RWPE1 (cell line): ENCODE measurements at places on chromosomes 12 and 14.

DNA sequence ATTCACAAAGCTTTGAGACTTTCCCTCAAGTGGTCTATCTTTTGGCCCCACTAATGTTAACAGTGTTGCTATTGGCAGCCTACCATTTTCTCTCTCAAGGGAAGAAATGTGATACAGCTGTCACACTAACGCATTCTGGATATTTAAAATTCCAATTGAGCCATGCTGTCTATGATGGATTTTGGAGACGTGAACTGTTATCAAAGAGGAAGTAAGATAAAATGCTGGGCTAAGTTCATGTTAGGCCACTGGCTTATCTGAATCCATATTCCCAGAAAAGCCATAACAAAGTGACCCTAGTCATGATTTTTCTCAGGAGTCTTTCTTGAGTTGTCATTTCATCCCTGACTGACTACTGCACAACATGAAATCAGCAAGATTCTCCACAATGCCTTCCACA is 200.2 kb downstream of the PHLDA1 start:
- no peak for DNase-seq

- no peak for DNase-seq
Observed at GRCh38 chr14:105325303-105325702, 10.8 kb downstream of the PACS2 start.

- DNase-seq: no peak
Observed at GRCh38 chr14:94769391-94770250, at the start of gene GSC. GSC (minus strand) TSS chr14:94770113; CDS start chr14:94770015, 98 bp downstream.

DNA sequence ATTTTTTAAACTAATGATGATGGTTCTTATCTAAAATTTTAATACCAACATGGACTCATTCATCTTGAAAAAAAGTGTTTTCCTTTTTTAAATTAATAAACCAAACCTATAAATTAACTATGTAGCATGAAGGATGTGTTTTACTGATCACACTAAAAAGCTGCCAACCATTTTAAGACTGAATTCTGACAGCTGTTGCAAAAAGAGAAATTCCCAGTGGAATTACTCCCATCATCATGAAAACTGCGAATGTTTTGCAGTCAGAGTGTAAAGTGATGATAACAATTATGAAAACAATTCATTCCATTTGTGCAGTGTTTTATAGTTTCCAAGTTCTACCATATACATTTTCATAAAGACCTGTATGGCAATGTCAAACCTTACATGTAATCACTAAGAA is 232.8 kb downstream of the SLC2A13 start:
- no peak for DNase-seq

- DNase-seq: no peak
Observed at GRCh38 chr12:25744313-25744712, 191.2 kb upstream of the LMNTD1 start.

GRCh38 chr12:104748790-104749189 is 209.3 kb downstream of the SLC41A2 start:
- DNase-seq: no peak

- no peak for DNase-seq
Observed at GRCh38 chr12:14959126-14959440, 2.3 kb downstream of the ARHGDIB start.

DNA sequence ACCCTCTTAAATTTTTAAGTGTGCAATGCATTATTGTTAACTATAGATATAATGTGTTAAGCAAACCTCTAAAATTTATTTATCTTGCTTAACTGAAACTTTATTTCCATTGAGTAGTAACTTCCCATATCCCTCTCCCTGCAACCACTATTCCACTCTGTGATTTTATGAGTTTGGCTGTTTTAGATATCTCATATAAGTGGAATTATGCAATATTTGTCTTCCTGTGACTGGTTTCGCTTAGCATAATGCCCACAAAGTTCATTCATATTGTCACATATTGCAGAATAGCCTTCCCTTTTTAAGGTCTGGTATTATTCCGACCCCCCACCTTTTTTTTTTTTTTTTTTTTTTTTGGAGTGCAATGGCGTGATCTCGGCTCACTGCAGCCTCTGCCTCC is 247.6 kb downstream of the EMP1 start:
- DNase-seq: no peak

GRCh38 chr14:56334458-56334857 is 216.2 kb downstream of the PELI2 start:
- DNase-seq: no peak

DNA sequence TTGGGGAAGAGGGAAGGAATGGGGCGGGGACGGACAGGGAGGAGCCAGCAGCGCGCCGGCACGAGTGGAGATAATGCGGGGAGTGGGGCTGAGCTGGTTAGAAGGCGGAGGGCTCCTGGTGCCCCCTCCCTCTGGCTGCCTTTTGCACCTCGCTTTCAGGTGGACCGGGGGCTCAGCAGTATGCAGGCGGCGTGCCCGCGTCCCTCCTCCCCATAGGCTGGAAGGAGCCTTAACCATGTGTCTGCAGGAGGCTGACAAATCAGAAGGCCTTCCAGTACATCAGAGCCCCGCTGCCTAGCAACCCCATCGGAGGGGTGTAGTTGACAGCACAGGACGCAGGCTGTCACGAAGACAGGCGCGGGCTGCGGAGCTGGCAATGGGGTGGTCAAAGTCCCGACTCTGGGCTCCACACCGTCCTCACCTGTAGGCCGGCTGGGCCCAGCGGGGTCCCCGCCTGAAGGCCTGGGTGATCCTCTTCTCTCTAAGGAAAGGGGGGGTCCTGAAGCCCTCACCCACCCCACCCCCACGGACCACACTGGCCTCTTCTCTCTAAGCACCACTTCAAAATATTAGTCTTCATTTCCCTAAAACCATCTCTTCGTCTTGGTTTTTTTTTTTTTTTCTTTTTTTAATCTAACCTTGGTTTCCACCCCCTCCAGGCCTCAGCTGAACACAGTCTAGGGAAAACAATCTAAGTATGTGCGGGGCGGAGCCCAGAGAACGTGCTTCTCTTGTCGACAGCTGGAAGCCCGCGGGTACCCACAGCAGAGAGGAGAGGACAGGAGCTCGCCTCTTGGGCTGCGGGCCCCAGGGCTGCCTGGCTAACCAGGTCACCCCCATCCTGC is 44.5 kb downstream of the KDM2B start:
- DNase-seq: no peak

DNA sequence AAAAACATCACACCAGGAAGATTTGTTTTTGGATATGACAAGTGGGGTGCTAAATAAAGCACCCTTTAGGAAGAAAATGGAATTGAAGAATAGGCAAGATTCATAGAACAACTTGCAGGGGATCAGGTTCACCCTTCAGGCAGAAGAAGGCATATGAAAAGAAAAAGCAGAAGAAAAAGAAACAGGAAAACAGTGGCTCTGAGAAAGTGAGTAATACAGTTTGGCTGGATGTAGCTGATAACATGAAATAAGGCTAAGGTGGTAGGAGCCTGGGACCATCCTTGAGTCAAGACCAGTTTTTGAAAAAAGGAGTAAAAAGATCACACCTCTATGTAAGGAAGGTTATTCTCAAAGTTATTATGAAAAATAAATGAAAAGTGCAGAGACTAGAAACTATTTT is 42.4 kb downstream of the TRIP11 start:
- DNase-seq: no peak

- DNase-seq: peak; percentile 16
Observed at GRCh38 chr14:24232645-24233537, at the start of gene GMPR2. GMPR2 (plus strand) TSS chr14:24232929; CDS start chr14:24233254, 325 bp downstream.

DNA sequence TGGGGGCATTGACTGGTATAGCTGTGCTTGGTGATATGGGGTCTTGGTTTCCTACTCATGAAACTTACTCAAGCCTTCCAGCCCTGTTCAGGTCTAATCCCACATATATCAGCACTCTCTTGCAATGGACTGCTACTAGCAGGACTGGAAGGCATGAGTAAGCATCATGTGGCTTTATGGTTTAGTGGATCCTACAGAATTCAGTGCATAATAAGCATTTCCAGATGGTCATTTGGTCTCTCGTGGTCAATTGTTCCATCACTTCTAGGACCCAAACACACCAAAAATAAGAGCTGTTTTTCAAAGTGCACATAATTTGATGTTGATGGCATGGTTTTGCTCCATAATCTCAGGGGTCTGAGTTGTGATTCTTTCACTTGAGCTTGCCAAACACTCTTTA is 114.4 kb downstream of the LMNTD1 start:
- no peak for DNase-seq

DNA sequence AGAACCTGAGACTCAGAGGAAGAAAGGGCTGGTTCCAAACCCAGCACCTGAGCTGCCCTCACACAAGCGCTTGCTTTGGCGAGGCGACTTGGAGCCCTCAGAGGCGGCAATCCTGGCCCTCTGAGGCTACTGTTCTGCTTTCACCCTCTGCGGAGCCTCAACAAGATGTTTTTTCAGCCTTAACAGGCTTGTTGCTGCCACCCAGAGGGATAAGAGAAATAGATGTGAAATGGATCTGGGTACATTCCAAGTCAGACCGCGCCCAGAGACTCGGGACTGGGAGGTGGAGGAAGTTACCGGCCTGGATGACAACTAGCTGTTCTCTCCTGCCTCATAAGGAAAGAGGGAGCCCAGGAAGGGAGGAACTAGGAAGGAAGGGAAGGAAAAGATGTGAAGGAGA is 89.6 kb downstream of the TTC7B start:
- peak; percentile 34 for DNase-seq

- no peak for DNase-seq
Observed at GRCh38 chr14:22338381-22338780, 250.6 kb downstream of the DAD1 start.

DNA sequence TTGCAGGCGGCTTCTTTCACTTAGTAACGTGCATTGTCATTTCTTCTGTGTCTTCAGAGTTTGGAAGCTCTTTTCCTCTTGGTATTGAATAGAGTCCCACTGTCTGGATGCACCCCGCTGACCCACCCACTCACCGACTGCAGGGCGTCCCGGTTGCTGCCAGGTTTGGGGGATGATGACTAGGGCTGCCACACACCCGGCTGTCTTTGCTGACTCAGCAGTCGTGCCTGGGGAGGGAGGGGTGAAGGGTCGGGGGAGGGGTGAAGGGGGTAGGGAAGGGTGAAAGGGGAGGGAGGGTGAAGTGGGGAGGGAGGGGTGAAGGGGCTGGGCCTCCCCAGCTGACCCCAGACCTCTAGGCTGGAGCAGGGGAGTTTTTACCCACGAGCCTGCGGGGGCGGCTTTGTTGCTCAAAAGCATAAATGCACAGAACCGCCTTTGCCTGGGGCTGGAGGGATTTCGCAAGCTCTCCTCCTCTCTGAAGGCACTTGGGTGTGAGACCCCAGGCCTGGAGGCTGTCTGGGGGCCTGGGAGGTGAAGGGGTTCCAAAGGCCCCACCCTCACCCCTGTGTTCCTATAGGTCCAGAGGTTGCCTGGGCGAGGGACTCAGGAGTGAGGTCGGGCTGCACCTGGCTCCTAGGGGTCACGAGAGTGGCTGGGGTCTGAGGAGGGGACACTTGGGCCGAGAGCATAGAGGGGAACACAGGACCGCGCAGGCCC is 31.3 kb upstream of the ULK1 start:
- DNase-seq: peak; percentile 51

- DNase-seq: no peak
Observed at GRCh38 chr12:128455851-128456250, 188.9 kb downstream of the TMEM132C start.

- DNase-seq: peak; percentile 26
Observed at GRCh38 chr14:35879654-35880249, 53.6 kb downstream of the BRMS1L start.

DNA sequence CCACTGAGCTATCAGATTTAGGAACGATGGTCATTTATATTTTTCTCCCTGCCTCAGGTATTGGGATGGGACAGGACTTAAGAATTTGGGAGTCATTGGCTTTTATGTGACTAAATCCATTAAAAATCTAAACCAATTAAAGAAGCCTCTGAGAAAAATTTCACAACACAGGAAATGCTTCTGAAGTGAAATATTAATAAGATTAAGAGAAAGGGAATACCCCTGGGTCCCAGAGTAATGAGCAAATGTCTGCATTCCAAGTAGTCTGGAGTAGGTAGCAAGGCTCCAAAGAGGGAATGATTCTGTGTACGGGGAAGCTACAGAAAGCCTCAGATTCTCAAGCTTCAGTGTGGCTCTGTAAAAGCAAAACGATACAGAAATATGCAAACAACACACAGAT is 707 bp upstream of the MED6 start:
- DNase-seq: no peak

DNA sequence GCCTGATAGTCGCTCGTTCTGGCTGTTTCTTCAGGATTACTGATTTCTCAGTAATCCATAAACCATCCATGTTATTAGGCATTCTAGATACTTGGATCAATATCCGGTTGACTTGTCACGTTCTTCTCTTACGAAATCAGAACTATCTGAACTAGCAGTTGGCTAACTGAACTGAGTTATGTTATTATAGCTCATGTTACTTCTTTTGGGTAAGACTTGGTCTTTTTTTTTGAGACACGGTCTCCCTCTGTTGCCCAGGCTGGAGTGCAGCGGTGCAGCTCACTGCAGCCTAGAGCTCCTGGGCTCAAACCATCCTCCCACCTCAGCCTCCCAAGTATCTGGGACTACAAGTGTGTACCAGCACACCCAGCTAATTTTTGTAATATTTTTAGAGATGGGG is 178.6 kb downstream of the PRKCH start:
- no peak for DNase-seq

- DNase-seq: no peak
Observed at GRCh38 chr14:58747181-58747580, 109.4 kb downstream of the DACT1 start.

DNA sequence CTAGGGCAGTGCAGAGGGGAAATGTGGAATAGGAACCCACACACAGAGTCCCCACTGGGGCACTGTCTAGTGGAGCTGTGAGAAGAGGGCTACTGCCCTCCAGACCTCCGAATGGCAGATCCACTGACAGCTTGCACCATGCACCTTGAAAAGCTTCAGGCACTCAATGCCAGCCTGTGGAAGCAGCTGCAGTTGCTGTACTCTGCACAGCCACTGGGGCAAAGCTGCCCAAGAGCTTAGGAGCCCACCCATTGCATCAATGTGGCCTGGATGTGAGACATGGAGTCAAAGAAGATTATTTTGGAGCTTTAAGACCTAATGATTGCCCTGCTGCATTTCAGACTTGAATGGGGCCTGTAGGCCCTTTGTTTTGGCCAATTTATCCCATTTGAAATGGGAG is 21.7 kb upstream of the CCDC88C start:
- no peak for DNase-seq

GRCh38 chr12:127273626-127274025 is 993.3 kb upstream of the TMEM132C start:
- DNase-seq: peak; percentile 27

DNA sequence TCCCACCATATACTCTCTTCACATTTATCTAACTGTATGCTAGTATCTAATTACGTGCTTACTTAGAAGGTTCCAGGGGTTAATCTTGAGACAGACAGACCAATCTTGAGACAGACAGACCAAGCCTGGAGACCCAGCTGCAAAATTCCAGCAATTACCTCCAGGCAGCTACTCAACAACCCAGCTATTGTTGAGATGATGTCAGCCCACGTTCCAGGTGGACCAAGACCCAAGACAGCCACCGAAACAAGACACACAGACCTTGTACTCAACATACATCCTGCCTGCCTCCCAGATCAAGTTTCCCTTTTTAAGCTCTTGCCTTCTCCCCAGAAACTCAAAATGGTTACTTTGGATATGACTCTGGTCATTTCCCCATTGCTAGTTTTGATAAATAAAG is 64.9 kb upstream of the VASH1 start:
- no peak for DNase-seq

GRCh38 chr12:102869571-102869970 is 47.5 kb downstream of the PAH start:
- no peak for DNase-seq

GRCh38 chr12:15130541-15130940 is 90.7 kb downstream of the RERG start:
- DNase-seq: no peak

GRCh38 chr14:45253754-45254310 is 830 bp upstream of the MIS18BP1 start:
- DNase-seq: peak; percentile 37
